Nephron progenitor cell (in vitro differentiated cells): ENCODE measurements at places on chromosomes 1 and 21.

DNA sequence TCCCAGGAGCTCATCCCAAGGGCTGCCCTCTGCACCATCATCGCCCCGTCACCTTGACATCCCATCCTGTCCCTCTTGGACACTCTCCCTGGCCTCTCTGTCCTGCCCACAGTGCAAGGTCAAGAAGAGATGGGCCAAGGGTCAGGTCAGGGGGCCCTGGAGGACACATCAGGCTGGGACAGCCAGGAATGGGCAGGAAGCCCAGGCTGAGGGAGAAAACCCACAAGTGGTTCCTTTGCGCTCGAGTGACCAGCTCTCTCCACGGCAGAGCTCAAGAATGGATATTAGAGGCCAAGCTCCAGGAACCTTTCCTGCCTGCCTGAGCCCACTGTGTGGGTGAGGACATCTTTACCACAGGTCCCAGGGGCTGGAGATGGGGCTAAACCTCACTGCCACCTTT, 41.0 kb downstream of the KCNN3 start:
- DNase-seq = no peak

DNA sequence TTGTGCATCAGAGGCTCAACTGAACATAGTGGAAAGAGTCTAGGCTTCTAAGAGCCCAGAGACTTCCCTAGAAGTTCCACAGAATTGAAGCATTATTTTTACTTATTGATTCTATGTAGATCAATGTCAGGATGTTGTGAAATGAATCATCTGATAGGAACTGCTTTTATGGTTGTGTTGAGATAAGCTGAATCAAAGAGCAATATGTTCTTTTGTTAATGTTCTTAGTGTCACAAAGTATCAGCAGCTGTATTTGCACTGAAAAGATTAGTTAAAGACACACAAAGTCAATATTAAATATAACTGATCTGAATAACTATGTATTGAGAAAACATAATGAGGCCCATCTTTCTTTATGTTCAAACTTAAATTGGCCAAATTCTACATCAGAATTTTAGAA, 430.7 kb upstream of the ZRANB2 start:
- DNase-seq = no peak

- DNase-seq = no peak
Measured at GRCh38 chr1:200281201-200281835, 128.5 kb downstream of the ZNF281 start.

DNA sequence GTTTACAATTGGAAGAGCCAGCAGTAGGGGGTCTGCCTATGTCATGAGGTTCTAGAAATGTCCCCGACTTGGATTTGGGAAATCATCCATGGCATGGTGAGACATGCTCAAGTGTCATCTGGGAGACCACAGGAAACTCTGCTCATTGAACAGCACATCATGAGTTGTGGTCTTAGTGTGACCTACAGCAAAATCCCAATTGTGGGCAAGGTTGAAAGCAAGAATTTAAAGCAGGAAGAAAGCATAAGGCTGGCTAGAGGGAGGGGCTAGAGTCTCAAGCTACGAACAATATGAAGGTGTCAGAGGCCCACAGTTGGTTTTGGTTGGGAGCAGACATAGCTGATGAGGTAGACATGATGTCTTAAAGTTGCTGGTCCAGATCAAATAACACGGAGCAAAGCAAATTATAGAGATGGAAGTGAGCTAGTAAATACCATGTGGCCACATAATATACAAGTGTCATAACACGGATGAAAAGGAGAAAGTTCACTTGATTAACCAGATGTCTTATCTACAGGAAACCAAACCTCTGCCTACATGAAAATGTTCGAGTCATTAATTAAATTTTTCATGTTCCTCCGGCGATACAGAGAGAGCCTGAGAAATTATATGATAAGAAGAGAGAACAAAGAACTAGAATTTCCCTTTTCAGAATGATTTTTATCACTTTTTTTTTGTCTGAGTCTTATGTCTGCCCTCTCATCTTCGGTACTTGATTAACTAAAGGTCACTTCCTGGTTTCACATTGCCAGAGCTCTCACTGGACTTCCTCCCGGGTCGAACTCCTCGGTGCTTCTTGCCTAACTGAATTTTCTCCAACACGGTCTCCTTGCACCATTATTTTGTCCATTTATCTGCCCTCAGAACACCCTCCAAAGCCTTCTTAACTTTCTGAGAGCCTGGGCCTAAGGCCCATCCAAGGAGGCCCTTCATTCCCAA, 67.5 kb upstream of the DUSP10 start:
- no peak for DNase-seq

DNA sequence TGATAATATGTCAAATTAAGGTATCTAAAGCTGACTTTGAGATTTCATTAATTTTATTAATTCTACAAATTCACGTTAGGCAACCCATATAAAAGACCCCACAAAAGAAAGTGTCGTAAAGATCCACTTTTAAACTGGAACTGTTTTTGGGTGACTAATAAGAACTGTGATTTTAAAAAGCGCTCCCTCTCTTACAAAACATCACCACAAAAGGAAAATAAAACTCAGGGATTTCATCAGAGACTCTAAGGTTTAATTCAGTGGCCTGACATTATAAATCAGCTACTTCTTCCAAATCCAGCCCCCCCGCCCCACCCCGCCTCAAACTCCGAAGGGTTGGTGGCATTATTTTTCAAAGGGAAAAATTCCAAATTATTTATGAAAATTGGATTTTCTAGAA, 2.7 kb downstream of the COL24A1 start:
- DNase-seq = no peak

DNA sequence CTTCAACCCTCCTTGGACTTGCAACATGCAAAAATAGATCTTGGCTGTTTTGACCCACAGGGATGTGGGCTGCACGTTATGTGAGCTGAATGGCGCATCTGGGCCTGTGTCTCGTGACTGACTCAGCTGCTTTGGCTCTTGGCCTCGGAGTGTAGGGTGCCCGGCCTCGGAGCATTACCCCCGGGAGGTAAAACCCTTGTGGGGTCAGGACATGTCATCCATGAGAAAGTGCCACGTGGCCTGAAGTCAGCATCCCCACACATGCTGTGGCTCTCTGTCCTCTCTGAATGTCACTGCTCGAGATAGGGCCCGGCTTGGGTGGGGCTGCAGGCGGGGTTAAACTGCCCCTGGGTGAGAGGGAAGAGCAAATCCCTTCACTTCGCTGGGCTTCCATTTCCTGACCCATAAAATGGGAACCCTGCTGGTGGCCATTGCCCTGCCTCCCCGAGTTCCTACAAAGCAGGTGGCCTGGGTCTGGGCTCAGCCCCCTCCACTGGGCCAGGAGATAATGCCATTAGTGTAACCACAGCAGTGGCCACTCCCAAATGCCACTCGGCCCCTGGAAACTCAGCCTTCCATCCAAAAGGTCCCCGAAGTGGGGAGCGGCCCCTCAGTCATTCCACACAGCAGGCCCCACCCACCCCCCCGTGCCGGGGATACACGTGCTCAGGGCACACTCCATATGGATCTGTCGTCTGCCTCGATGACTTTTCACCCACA, 22.8 kb upstream of the TSPEAR start:
- no peak for DNase-seq

DNA sequence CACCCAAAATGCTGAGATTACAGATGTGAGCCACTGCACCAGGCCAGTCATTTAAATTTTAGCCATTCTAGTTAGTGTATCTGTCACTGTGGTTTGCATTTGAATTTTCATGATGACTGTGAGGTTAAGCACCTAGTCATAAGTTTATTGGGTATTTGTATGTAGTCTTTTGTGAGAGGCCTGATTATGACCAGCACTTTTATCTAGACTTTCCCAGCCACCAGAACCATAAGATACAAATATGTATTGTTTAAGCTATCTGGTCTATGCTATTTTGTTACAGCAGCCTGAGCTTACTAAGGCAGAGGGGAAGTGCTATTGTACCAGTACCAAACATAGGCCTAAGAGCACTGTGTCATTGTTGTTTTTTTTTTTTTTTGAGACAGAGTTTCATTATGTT, 19.9 kb upstream of the DNAJC6 start:
- DNase-seq = no peak

GRCh38 chr1:70041317-70042045, 163.9 kb downstream of the LRRC40 start:
- DNase-seq = no peak
